ENCODE measurements at places on chromosomes 12 and 14.

GRCh38 chr12:102995372-102995771, 37.9 kb downstream of the ASCL1 start:
- DNase-seq = no peak

DNA sequence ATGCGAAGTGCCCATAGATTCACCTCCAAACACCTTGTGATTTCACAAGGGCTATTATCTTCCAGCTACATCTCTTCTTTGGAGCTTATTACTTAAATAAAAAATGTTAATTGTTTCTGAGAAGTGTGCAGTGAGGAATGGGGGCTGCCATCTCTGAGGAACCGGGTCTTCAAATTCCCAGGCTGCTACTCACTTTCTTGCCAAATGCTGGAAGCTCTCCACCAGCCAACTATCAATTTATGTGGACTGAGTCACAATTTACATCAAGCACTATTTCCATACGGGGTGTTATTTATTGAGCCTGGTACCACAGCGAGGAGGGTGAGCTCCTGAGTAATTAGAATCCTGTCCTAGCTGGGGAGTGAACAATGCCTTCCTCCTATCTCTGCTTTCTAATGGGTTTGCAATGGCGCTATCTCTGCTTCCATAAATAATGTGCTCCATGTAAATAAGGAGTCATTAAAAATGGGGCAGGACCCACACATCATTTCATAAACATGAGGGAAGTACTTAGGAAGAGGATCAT, 898.3 kb downstream of the VRK1 start:
- DNase-seq = no peak

DNA sequence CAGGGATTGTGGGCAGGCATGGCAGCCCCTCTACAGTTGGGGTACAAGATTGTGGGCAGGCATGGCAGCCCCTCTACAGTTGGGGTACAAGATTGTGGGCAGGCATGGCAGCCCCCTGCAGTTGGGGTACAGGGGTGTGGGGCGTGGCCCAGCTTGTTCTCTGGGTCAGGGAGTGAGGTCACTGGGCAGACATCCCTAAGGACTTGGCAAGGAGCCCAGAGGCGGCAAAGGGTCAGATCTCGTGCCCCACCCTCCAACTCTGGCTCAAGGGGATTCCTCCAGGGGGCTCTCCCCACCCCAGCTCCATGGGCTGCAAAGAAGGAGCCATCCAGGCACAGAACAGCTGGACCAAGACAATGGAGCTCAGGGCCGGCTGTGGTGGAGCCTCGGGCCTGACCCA, 25.8 kb upstream of the NUDT14 start:
- DNase-seq = no peak

DNA sequence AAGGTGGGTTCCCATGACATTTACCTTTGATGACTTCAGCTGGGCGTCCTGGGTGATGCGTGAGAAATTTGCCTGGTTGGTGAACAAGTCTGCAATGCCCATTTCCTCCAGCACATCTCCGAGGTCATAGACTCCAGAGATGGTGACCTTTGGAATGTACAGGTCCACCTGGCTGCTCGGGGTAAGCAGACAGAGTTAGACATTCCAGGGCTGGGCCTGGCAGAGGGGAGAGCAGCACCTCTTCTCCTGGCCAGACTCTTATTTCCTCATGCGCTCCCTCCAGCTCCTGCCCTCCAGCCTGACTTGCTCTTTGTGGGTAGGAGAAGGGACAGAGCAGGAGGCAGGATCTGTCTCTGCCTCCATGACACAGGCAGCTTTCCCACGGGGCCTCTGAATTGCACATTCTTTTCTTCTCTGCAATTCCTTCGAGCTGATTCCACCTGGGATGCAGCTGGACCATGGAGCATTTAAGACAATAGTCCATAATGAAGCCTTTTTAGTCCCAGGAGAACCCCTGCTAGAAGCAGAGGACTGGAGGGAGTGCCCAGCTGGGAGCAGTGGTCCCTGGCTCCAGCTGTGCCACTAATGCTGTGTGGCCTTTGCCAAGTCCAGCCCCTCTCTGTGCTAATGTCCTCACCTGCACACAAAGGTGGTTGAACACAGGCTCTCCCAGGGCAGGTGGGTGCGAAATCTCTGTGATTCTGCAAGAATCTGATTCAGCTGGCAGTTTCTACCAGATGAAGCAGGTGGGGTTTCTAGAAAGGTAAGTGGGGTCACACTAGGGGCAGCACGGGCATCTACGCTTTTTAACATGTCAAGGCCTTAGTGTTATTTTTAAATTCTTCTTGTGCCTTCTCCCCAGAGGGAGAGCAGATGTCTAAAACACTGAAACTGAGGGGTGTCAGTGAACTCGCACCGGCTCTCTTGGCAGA, 13.2 kb upstream of the SERPINA10 start:
- DNase-seq = no peak

DNA sequence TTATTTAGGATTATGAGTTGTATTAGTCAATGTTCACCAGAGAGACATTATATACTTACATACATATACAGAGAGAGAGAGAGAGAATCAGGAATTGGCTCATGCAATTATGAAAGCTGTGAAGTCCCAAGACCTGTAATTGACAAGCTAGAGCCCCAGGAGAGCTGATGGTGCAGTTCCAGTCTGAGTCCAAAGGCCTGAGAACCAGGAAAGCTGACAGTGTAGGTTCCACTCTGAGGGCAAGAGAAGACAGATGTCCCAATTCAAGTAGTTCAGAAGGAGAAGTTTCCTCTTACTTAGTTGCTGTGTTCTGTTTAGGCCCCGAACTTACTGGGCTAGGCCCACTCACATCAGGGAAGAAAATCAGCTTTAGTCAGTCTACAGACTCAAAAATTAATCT, 76.4 kb upstream of the FICD start:
- no peak for DNase-seq

GRCh38 chr12:10392394-10392930, 2.6 kb upstream of the KLRK1 start:
- DNase-seq = no peak

- DNase-seq = no peak
These were observed 9.8 kb upstream of the SERPINA5 start for GRCh38 chr14:94571395-94571794.

DNA sequence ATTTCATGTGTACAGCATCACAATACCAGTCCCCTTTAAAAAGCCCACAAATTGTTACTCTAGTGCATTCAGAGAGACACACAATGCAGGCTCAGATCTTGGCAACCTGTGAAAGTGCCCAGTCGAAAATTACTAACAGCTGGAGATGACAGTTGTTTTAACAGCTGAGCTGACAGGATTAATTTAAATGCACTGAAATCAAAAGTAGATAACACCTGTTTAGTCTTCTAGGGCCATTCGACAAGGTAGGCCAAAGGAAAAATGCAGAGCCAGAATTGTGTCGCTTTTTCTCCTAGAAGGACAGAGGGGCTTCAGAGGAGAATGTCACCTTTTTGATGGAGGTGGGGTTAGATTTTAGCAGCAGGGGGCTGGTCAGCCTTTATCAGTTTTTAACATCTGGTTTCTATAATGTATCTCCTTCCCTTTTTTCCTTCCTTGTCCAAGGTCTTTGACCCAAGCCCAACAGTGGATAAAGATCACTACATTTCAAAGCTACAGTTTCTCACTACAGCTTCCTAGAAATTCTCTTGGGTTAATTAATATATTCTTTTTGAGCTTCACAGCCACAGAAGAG, 139.1 kb downstream of the SOX5 start:
- no peak for DNase-seq

DNA sequence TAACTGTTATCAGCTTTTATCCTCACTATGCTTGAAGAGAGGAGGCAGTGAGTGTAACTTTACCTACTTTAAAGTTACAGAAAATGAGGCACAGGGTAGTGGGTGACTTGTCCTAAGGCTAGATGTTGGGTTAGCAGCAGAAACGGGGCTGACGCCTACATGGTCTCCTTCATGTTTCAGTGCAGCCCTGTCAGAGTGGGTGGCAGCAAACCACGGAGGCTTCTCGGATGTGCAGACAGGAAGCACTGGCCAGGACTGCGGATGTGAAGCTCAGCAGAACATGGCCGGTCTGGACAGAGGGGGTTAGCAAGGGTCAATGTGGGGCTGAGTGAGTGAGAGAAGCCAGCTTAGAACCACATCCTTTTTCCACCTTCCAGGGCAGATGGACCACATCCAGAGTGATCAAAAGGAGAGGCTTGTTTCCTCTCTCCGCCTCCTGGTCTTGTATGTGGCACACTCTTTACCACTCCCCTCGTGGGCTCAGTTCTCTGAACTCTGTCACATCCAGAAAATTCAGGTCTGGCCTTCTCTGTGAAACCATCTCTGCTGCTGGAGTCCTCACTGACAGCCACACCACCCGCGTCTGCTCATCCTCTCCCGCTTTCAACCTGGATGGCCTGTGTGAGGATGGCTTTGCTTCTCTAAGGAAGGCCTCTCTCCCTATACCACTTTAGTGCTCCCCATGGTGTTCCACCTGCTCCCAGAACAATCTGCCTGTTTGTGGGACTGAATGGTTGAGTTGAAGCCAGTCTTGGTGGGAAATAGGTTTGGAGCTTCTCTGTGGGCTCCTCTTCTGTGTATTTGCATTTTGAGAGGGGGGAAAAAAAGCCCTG, 14.1 kb downstream of the SUSD6 start:
- DNase-seq = no peak

DNA sequence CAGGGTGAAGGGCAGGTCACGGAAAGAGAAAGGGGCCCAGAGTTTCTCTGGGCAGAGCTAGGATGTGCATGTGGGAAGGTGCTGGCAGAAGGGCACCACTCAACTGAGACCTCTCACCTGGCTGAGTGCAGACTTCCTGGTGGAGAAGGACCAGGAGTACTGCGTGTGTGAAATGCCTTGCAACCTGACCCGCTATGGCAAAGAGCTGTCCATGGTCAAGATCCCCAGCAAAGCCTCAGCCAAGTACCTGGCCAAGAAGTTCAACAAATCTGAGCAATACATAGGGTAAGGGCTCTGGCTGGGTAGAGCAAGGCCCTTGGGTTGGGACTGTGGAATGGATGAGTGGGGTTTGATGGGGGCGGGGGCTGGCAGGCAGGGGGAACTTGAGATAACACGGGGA, 5.4 kb upstream of the SMARCD1 start:
- DNase-seq = no peak

DNA sequence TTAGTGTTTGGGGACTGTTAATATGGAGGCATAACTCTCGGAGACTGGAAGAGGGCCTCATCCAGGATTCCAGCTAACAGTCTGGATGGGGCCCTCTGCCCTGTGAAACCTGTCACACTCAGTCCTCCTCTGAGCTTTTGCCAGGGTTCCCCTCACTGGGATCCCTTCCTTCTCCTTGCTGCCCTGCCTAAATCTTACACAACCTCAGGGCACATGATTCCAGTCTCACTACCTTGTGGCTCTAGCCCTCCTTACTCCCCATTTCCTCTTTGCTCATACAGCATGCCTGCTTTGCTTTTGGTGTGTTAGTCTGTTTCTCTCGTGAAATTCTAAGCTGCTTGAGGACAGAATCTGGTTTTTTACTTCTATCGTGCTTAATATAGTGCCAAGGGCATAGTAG, 942 bp upstream of the GSG1 start:
- DNase-seq = no peak

GRCh38 chr14:106586098-106586704, 1059.8 kb downstream of the TMEM121 start:
- DNase-seq = no peak

DNA sequence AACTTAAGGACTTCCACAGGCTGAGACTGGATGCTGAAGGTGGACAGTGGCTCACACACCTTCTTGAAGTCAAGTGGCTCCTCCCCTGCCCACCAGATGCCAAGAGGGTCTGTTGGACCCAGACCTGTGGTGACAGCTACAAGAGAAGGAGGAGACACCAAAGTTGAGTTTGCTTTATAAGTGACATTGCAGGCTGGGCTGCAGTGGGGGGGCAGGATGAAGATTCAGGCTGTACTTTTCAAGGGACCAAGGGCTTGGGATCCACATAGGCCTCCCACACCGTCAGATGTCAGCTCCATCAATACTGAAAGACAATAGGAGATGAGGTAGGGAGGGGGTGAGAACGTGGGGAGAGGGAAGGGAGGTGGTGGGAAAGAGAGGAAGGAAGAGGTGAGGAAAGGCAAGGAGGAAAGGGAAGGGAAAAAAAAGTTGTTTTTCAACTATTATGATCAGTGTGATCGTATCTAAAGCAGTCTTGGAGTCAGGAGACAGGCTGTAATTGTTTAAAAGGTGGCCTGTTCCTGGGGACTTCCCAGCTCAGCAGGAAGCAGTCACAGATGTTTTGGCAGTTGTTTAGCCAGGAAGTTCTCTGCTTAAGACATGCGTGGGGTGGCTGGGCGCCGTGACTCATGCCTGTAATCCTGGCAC, 84.1 kb upstream of the RESF1 start:
- DNase-seq = no peak

- DNase-seq = no peak
These were observed 11.8 kb upstream of the KSR2 start for GRCh38 chr12:117980616-117981015.

DNA sequence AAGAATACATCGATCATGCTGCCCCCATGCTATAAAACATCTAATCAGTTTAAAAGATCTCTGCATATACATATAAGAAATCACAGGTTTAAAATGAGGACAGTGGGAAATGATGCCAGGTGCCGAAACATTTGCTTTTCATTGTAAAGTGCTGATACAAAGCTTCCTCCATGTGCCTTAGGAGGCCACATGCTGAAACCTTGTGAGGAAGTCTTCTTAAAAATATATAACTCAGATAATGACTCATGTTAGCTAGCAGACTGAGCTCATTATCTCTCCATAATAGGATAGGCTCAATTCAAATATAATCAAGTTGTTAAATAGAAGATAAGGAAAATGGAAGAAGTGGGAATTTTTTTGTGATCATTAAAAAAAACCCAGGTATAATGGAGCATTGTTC, 65.9 kb downstream of the RFX4 start:
- no peak for DNase-seq

- DNase-seq = no peak
These were observed 1.2 kb downstream of the HNRNPC start for GRCh38 chr14:21267886-21268616.

DNA sequence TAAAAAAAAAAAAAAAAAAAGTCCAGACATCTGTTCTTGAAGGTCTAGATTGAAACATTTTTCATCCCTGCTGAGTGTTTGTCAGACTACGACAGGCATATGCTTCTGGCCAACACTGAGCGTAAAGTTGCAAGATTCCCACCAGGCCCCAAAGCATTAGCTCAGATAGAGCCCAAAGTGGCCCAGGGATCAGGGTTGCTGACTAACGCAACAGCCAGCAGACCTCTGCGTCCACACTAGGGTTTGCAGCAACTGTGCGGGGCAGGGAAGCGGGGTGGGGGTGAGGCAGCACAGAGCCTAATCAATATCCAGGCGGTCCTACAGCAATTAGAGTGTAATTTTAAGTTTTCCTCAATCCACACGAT, 55.7 kb downstream of the SSH1 start:
- DNase-seq = no peak

DNA sequence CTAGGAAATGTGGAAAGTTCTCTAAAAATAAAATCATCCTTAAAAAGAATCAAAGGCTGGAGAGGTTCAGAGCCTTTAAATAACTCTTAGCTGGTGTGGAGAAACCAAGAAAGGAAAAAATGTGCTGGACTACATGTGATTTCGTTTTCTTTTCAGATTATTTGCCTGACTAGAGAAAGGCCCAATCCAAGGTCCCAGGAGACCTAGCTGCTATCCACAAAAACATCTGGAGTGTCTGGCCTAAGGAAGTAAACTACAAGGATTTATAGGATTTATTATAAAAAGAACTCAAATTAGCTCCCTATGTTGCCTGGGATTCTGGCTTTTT, 774 bp upstream of the TMEM30B start:
- no peak for DNase-seq
